ENCODE measurements at places on chromosomes 16 and 17.

DNA sequence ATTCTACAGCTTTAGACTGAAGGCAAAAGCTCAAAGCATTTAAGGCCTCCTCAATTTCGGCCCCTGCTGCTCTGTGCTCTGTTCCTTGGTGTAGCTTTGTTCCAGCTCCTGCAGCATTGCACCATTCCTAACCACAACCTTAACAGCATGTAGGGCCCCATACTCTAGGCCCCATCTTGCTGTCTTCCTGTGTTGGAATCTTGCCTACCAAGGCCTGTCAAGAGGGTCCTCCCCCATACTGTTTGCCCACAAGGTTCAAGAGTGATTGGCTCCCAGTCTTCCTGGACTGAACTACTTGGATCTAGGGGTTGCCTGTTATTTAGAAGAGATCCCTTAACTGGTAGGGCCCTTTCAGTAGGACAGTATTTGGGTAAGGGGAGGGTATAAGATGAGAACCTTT, 26.8 kb downstream of the TRPV2 start:
- H3K4me1 ChIP-seq, result peaks cover 59% of the 10 kb centered on the region
- peaks cover 50% of the 10 kb centered on the region for H3K36me3 ChIP-seq
- H3K4me3 ChIP-seq, result no peak overlapping the region
- no peak for DNase-seq
- H3K27me3 ChIP-seq, result no peaks in the 10 kb centered on the region
- no peak overlapping the region for H3K27ac ChIP-seq

DNA sequence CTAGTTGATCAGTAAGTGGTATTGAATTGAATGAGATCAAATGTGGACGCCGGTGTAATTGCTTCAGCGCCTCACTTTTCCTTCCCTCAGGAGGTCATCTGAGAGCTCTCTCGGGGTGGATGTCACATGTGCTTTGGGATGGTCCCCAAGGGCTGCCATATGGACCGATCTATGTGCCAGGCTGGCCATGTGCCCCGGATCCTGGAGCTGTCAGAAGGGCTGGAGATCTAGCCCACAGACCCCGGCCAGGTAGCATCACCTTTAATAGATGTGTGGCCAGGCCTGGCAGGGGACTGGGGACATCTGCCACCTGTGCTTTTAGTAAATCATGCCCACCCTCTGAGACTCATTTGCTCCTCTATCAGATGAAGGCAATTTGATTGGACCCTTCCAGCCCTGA, 95.3 kb upstream of the CRHR1 start:
- no peaks in the 10 kb centered on the region for H3K4me1 ChIP-seq
- DNase-seq, result no peak
- H3K36me3 ChIP-seq, result no peaks in the 10 kb centered on the region
- H3K4me3 ChIP-seq, result no peak overlapping the region

DNA sequence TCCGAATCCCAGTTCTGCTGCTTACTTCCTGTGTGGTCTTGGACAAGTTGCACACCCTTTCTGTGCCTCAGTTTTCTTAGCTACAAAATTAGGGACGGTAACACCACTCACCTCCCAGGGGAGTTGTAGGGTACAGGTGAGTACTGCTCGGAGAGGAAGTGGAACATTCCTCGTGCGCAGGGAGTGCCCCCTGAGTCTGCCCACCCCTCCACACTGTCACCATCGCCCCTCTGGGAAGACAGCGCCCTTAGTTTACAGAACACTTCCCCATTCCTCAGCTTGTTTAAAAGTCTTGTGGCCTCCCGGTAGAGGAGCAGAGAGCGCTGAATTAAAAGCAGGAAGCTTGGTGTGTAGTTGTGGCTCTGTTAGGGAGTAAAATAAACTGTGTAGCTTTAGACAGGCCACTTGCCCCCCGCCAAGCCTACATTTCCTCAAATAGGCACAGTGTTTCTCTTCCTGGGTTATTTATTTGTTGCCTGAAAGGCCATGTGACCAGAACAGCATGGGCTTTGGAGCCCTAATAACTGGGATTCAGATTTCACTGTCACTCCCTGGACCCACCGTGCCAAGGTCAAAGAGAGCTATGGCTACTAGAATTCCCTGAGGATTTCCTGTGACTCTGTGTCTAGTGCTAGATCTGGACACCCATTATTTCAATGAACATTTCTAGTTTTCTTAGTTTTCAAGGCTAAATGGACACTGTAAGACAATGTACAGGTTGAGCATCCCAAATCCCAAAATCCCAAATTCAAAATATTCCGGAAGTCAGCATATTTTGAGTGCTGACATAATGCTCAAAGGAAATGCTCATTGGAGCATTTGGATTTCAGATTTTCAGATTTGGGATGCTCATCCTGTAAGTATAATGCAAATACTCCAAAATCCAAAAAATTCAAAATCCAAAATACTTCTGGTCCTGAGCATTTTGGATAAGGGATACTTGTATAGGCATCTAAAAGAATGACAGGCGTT, 372.5 kb downstream of the SNX29 start:
- H3K4me3 ChIP-seq, result no peak overlapping the region
- peaks cover 2% of the 10 kb centered on the region for H3K4me1 ChIP-seq
- DNase-seq, result no peak
- H3K36me3 ChIP-seq, result peaks cover 3% of the 10 kb centered on the region

DNA sequence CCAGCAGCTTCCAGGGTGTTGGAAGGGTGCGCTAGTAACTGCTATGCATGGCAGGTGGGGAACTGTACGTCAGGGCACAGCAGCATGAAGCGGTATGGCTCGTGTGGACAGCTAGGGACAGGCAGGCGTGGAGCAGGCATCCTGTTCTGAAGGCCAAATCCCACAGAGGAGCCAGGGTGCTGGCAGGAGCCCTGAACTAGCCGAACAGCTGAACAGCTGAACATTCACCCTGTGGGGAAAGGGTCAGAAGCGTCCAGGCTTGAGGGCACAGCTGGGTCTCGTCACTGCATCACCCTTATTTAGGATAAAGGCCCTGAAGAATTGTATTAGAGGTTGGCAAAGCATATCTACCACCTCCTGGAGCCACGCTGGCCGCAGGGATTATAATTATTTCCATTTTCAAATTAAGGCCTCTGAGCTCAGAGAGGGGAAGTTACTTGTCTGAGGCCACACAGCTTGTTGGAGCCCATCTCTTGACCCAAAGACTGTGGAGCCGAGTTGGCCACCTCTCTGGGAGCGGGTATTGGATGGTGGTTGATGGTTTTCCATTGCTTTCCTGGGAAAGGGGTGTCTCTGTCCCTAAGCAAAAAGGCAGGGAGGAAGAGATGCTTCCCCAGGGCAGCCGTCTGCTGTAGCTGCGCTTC, 3.3 kb upstream of the STH start:
- H3K27ac ChIP-seq, result no peak overlapping the region
- H3K4me1 ChIP-seq, result no peaks in the 10 kb centered on the region
- H3K36me3 ChIP-seq, result peaks cover 2% of the 10 kb centered on the region
- no peaks in the 10 kb centered on the region for H3K27me3 ChIP-seq

- DNase-seq, result no peak
- no peaks in the 10 kb centered on the region for H3K4me1 ChIP-seq
- no peaks in the 10 kb centered on the region for H3K36me3 ChIP-seq
These were observed 6.3 kb downstream of the CACNG1 start for GRCh38 chr17:67050471-67051154.

GRCh38 chr16:31350275-31351005, 4.5 kb upstream of the ITGAX start:
- DNase-seq, result no peak
- no peaks in the 10 kb centered on the region for H3K36me3 ChIP-seq
- no peak overlapping the region for H3K4me3 ChIP-seq
- H3K27me3 ChIP-seq, result no peaks in the 10 kb centered on the region
- H3K27ac ChIP-seq, result no peak overlapping the region

- H3K4me3 ChIP-seq, result peak overlapping the region; percentile 54
- peaks cover 26% of the 10 kb centered on the region for H3K4me1 ChIP-seq
- H3K27ac ChIP-seq, result no peak overlapping the region
- H3K36me3 ChIP-seq, result no peaks in the 10 kb centered on the region
- DNase-seq, result no peak
- H3K27me3 ChIP-seq, result peaks cover 24% of the 10 kb centered on the region
These were observed 22.6 kb upstream of the CBFA2T3 start for GRCh38 chr16:88999457-89000206.

Measured in central memory CD8-positive, alpha-beta T cell (primary cell).